Anterior cingulate cortex (tissue), 58 donors: ENCODE measurements at places on chromosomes 7 and 10.
A peak's percentile ranks its signal among the peaks of the same experiment; 100 is the strongest.

GRCh38 chr7:70527520-70528115, 604.3 kb upstream of the GALNT17 start:
- DNase-seq = no peak

- DNase-seq = no peak
Observed at GRCh38 chr7:44284216-44284615, 41.2 kb downstream of the CAMK2B start.

- no peak for DNase-seq
Observed at GRCh38 chr10:127984945-127985344, 78.0 kb downstream of the PTPRE start.

DNA sequence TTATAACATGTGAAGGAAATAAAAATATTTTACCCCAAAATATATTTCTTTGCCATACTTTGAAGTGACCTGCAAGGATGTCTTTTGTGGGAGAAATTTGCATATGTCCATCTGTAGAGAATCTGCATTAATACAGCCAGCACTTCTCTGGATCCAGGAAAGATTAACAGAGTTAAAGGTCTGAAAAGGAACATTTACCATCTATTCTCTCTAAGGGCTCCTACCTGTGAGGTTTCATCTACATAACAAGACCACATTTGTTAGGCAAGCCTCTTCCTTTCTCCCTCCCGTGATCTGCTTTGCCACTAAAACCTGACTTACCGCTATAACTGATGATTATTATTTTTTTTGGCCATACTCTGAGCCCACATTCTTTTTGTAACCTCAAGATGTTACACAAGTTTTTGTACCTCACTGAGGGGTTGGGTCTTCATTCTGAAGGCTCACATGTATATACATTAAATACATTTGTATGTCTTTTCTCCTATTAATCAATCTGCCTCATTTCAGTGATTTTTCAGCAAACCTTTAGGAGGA, 129.4 kb downstream of the AKR1D1 start:
- no peak for DNase-seq

GRCh38 chr10:110730345-110731050, 86.4 kb downstream of the RBM20 start:
- no peak for DNase-seq

- DNase-seq = no peak
Observed at GRCh38 chr10:97274828-97275227, 17.6 kb downstream of the ARHGAP19 start.

DNA sequence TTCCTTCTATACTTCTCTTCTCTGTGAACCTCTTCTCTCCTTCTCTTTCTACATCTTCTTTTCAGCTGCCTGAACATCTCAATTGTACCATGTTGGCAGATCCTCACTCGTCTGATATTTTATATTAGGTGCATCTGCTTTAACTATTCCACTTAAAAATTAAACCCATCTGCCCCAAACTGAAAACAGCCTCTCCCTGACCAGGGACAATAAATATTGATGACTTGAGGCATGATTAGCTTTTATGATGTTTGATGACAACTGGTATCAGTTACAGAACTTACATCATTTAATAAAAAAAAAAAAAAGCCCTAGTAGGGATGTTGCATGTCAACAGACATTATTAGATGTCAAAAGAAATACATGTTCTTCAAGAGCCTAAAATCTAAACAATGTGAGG, 79.8 kb upstream of the HABP2 start:
- DNase-seq = no peak

GRCh38 chr10:133336577-133337369, at the start of gene CALY:
Gene CALY, minus strand, starts transcription at chr10:133336896. Its CDS starts 7,907 bp downstream, at chr10:133328989.
- DNase-seq = no peak

- peak; percentile 16 for DNase-seq
Observed at GRCh38 chr10:77268721-77269120, 368.9 kb downstream of the KCNMA1 start.

GRCh38 chr10:104622598-104623209, 18.4 kb upstream of the SORCS3 start:
- no peak for DNase-seq

- no peak for DNase-seq
Observed at GRCh38 chr7:149644754-149645153, 128.6 kb downstream of the ZNF467 start.

- peak; percentile 30 for DNase-seq
Observed at GRCh38 chr10:92239600-92240288, 51.1 kb downstream of the CPEB3 start.

DNA sequence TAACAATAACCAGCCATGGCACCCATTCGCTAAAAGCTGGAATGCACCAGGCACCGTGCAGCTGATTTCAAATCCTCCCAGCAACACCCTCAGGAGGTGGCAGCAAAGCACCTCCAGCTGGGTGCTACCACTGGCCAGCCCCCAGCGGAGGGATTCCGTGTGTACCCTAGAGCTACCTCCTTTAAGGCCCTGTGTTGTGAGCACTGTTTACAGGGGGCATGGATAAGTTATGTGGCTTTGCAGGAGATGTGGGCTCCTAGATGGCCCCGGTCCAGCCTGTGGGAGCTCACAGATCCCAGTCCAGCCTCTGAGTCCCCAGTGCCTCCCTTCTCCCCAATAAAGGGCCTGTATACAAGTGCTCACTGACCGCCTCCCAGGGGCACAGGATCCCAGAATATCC, 27.1 kb downstream of the TNRC18 start:
- no peak for DNase-seq
